ENCODE measurements at places on chromosomes 5 and 9.

DNA sequence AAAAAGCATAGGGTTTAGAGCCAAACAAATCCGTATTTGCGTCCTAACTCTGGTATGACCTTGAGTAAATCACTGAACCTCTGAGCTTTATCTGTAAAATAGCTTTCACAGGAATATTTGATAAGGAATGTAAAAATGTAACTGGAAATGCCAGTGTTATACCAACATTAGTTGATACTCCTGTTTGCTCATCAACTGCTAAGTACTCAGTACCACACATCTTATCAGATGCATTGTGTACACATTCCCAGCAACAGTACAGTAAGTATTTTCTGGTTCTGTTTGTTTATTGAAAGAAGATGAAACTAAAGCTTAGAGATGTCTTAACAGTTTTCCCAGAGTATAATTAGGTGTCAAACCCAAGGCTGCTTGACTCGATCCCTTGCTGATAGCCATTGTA, 21.5 kb downstream of the SNAPC3 start:
- no peak for DNase-seq
- no peak overlapping the region for H3K4me3 ChIP-seq
- H3K27me3 ChIP-seq, result no peaks in the 10 kb centered on the region
- no peaks in the 10 kb centered on the region for H3K4me1 ChIP-seq
- peaks cover 58% of the 10 kb centered on the region for H3K36me3 ChIP-seq

DNA sequence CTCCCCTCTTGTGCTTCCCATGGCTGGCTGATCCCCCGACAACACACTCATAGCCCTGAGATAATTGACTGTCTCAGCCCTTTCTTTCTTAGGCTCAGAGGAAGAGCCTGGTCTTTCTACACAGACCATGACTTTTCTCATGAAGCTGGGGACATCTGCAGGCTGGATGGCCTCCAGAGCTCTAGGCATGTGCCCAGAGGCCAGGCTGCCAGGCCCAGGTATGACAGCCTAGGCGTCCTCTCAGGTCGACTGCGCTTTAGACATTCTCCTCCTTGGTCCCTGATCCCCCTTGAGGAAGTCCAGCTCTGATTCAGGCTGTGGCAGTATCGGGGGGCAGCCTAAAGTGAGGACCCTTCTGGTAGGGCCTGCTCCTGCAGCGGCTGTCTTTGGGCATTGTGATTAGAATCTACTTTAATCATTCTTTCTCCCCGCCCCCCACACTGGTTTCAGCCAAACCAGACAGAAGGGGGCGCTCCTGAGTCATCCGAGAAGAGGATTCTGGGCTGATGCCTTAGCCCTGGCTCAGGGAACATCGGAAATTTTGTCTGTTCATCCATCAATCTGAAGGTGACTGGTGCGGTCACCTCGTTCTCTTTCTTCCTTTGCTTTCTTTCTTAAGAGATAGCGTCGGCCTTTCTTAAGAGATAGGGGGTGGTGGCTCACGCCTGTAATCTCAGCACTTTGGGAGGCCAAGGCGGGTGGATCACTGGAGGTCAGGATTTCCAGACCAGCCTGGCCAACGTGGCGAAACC, 66.5 kb upstream of the HSPA9 start:
- no peaks in the 10 kb centered on the region for H3K4me1 ChIP-seq
- H3K36me3 ChIP-seq, result no peaks in the 10 kb centered on the region
- peak; percentile 44 for DNase-seq
- no peak overlapping the region for H3K27ac ChIP-seq

- peaks cover 27% of the 10 kb centered on the region for H3K4me1 ChIP-seq
- H3K36me3 ChIP-seq, result no peaks in the 10 kb centered on the region
- H3K27ac ChIP-seq, result peak overlapping the region; percentile 68
- DNase-seq, result peak; percentile 79
Observed at GRCh38 chr9:13485068-13485596, 205.6 kb upstream of the MPDZ start.

DNA sequence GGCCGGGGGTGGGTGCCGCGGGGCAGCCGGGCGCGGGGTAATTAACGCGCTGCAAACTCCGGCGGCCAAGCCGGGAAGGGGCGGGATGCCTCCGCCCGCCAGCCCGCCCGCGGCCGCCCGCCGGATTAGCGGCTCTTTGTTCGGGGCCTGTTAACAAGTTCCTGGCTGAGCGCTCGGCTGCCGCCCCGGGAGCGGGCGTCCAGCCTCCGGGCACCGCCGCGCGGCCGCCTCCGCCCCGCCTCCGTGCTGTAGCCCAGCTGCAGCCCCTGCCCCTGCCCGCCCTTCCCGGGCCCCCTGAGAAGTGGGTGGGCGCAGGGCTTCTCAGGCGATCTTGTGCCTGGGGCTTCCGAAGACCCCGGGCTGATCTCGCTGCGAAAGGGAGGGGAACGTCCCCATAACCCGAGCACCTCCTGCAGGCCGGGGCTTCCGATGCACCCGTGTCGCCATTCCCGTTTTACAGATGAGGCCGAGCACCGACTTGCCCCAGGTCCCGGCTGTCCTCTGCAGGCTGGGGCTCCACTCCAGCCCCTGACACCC, 7.5 kb downstream of the UNC5A start:
- H3K27me3 ChIP-seq, result peaks cover 67% of the 10 kb centered on the region
- no peak overlapping the region for H3K27ac ChIP-seq
- peak overlapping the region; percentile 36 for H3K4me3 ChIP-seq
- DNase-seq, result no peak

GRCh38 chr5:133881576-133882388, 86.6 kb downstream of the C5orf15 start:
- DNase-seq, result no peak
- no peaks in the 10 kb centered on the region for H3K27me3 ChIP-seq
- no peaks in the 10 kb centered on the region for H3K36me3 ChIP-seq
- H3K4me1 ChIP-seq, result no peaks in the 10 kb centered on the region
- H3K27ac ChIP-seq, result no peak overlapping the region

GRCh38 chr5:139946006-139946405, 97.1 kb downstream of the NRG2 start:
- no peaks in the 10 kb centered on the region for H3K36me3 ChIP-seq
- H3K4me3 ChIP-seq, result no peak overlapping the region
- no peak for DNase-seq
- no peaks in the 10 kb centered on the region for H3K27me3 ChIP-seq
- peaks cover 17% of the 10 kb centered on the region for H3K4me1 ChIP-seq

GRCh38 chr9:132384376-132384775, 22.3 kb downstream of the TTF1 start:
- DNase-seq, result no peak
- H3K27ac ChIP-seq, result no peak overlapping the region
- H3K4me3 ChIP-seq, result no peak overlapping the region
- no peaks in the 10 kb centered on the region for H3K27me3 ChIP-seq
- peaks cover 64% of the 10 kb centered on the region for H3K36me3 ChIP-seq
- H3K4me1 ChIP-seq, result no peaks in the 10 kb centered on the region

- peaks cover 14% of the 10 kb centered on the region for H3K4me1 ChIP-seq
- peaks cover 3% of the 10 kb centered on the region for H3K27me3 ChIP-seq
- DNase-seq, result no peak
Observed at GRCh38 chr9:129336601-129337331, 158.7 kb upstream of the IER5L start.

DNA sequence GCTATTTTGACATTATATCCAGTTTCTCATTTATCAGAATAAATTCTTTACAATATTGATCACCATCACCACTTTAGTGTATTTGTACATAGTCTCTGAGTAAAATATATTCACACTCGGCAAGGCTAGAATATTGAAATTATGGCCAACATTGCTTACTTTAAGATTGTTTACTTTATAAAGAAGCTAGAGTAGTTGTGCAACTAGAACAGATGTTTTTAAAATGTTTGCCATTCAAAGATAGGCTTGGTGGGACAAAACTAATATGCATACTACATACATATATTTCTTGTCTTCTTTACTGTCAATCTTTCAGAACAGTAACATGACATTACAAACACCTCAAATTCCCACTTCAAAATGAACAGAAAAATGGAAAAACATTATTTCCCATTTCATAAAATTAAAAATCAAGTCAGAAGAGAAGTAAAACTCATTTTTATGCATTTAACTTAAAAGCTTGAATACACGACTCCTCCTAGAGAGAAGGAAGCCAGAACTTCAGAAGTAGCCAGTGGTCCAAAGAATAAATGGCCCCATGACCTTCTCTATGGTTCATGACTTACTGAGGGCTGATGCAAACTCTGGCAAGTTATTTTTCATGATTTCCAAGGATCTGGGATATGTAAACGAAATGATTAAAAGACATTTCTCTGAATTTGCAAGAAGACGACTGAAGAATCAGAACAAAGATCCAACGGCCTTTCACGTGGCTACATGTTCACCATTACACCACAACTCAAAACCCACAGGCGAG, 14.1 kb downstream of the MTX3 start:
- H3K27me3 ChIP-seq, result no peaks in the 10 kb centered on the region
- H3K27ac ChIP-seq, result no peak overlapping the region
- no peak overlapping the region for H3K4me3 ChIP-seq
- H3K4me1 ChIP-seq, result no peaks in the 10 kb centered on the region

GRCh38 chr9:72984226-72984947, 31.5 kb upstream of the ALDH1A1 start:
- peaks cover 40% of the 10 kb centered on the region for H3K4me1 ChIP-seq
- H3K36me3 ChIP-seq, result no peaks in the 10 kb centered on the region
- H3K27ac ChIP-seq, result peak overlapping the region; percentile 69

- H3K27ac ChIP-seq, result no peak overlapping the region
- no peak overlapping the region for H3K4me3 ChIP-seq
- no peak for DNase-seq
- no peaks in the 10 kb centered on the region for H3K36me3 ChIP-seq
- H3K4me1 ChIP-seq, result no peaks in the 10 kb centered on the region
Observed at GRCh38 chr5:63230754-63231153, 652.1 kb downstream of the LRRC70 start.

DNA sequence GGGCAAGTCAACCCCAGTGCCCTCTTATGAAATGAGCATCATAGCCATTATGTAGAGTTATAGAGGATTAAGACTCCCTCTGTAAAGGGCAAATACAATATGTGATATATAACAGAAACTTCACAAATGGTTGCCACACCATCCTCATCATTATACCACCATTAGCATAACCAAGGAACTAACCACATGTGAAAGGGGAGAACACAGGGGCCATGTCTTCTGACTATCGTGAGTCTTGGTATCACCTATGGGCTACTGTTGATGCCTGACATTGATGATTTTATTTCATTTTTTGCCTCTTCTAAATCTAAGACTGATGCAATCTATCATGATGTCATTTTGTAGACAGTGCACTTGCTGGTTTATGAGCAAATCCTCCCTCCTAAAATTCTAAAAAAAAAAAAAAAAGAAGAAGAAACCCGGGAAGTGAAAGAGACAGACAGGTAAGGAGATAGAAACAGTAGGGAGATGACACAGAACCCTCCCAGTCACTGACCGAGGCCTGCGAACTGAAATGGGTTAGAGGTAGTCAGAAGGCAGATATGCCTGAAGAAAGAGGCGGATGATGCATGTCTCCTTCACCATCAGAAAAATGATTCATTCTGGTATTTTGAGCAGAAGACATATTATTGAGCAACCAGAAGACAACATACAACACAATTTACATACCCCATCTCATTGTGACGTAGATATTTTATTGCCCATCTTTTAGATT, 266.0 kb downstream of the DMAC1 start:
- no peaks in the 10 kb centered on the region for H3K4me1 ChIP-seq
- H3K4me3 ChIP-seq, result no peak overlapping the region
- no peaks in the 10 kb centered on the region for H3K27me3 ChIP-seq

- H3K27me3 ChIP-seq, result no peaks in the 10 kb centered on the region
- no peaks in the 10 kb centered on the region for H3K36me3 ChIP-seq
- no peak for DNase-seq
- H3K4me3 ChIP-seq, result peak overlapping the region; percentile 76
Observed at GRCh38 chr5:176647843-176648473, 674 bp downstream of the TSPAN17 start.

Measured in gastrocnemius medialis (tissue), 4 donors.